ENCODE measurements at places on chromosomes 2 and 18.

DNA sequence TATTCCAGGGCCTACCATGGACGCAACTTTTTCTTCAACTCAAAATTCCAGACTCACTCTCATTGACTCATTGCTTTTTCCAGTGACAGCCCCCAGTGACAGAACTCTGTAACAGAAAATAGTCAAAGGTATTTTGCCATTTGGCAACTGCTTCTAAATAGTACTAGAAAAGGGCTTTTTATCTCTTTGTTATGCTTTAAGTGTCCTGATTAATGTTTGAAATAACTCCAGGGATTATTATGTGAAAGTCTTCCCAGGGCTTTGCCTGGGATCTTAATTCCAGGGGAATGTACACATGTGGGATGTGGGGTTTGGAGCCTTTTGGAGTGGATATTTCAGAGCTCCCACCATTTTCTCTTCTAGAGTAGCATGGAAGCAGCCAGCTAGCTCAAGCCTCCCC is 198.8 kb downstream of the KCNS3 start:
- no peak for DNase-seq

DNA sequence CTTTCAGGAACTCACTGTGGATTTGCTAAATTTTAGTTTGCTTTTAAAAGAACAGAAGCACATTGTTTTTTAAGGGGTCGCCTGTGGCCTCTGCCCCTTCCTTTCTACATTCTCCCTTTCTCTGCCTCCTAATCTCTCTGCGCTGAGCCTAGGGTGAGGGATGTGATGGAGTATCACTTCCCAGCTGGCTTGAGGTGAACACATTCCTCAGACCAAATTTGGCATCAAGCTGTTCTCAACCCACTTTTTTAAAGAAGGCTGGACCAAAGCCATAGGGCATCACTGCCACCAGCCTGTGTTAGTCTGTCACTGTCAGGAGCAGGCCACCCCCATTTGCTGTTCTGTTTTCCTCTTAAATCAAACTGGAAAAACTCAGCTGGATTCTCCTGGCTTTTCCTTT is 27.4 kb downstream of the EIF4E2 start:
- no peak for DNase-seq

DNA sequence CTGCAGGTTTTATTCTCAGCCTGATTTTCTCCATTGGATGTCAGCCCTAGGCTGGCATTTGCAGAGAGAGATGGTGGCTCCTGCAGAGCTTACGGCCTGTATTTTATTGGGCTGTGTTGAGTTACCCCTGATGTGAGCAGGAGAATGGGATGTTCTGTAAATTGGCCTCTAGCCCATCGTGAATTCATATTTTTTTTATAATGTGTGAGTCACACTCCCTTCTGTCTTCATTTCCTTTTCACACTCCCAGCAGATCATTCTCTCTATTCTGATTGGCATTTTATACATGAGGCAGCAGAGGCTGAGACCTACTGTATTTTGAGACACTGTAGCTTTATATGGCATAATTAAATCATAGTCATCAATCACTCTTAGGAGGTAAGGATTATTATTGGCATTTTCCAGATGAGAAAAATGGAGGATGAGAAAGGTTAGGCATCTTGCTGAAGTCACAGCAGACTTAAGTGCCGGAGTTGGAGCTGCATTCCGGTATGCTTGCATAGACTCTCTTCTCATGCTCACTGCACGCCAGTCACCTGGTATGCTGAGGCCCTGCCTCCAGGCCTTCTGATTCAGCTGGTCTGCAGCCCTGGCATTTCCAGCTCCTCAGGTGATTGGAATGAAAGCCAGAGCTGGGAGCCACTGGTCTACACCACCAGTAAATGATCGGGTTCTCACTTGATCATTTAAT is 142.4 kb downstream of the NEDD4L start:
- DNase-seq: no peak

DNA sequence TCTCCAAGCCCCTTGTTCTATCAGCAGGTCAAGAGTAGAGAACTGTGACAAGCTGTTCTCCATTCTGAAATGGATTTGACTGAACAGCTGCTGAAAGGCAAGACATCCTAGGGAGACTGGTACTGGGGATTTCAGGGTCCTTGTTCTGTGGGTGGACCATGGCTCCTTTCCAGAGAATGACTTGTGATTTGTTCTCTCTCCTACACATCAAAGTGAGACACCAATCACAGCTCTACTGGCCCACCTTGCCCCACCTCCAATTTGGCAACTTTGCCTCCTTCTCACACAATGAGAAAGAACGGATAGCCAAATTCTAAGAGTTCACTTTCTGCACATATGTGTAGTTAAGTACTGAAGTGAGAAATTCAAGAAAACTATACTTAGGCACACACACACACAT is 67.4 kb downstream of the BCL11A start:
- DNase-seq: no peak

GRCh38 chr2:88955607-88956006 is 264.1 kb downstream of the RPIA start:
- DNase-seq: no peak

GRCh38 chr2:16674154-16674553 is 8.5 kb upstream of the CYRIA start:
- no peak for DNase-seq

DNA sequence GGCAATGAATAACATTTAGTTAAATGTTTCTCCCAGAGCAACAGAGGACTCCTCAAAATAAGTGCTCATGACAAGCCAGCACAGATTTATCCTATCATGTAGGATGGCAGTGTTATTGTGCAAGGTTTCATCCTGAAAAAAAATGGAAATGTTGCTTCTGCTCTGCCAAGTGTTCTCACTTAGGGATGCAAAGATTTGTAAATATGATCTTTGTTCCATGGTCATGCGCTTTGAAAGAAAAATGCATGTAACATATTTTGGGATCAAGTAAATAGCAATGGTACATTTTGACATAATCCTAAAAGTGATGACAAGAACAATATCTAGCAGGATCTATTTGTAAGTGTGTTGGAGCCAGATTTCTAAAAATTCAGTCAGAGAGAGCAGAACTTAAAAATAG is 229.5 kb upstream of the CCDC150 start:
- no peak for DNase-seq

DNA sequence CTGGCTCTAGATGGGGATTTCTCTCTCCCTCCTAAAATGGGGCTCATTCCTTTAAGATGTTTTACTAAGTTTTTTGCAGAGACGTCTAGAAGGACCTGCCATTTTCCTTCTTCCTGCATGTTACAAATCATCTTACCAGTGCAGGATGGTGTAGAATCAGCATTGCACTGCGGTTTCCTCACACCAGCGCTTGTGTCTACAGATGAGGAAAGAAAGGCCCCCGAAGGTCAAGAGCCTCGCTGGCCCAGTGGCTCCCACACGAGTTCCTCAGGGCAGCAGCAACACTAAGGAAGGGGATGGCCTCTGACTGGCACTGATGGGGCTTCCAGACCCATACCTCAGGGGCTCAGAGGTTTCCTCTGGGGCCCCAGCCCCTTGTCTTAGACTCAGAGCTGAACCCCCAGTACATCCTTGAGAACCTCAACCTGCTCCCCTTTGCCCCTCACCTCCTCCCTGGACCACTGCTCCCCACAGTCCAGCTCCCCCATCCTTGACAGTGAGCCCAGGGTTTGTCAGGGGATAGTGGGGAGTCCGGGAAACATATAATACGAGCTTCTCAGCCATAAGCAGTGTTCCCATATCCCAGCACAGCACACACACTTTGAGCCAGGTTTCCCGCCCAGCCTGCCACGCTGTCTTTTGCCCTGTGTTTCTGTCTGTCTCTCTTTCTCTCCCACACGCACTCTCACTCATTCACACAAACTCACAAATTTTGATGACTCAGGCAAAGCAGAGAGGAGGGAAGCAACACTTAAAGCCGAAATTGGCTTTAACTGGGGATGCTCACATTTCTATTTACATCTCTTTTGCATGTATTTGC is 29.4 kb downstream of the ZFP36L2 start:
- DNase-seq: peak; percentile 48

DNA sequence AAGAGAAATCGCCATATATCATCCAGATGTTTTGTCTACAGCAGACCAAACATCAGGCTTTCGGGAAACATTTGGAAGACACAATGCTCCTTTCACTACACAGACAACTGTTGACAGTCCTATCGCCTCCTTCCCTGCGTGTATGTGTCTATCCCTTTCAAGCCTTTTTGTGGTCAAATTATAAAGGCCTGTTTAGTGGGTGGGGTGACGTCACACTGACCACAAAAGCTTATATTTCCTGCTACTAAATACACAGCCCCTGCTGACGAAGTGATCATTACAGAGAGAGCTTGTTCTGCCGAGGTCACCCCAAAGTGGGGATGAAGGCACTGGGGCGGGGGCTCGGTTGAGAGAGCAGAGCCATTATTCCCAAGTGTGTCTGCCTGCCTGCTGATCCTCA is 302.7 kb upstream of the TNP1 start:
- DNase-seq: peak; percentile 57

GRCh38 chr2:11976073-11976472 is 229.6 kb downstream of the LPIN1 start:
- no peak for DNase-seq

GRCh38 chr2:69989441-69990105 is 28.1 kb upstream of the ASPRV1 start:
- no peak for DNase-seq

- DNase-seq: no peak
Measured at GRCh38 chr2:147628971-147629421, 215.8 kb upstream of the ACVR2A start.

GRCh38 chr2:62641410-62641843 is 64.1 kb upstream of the EHBP1 start:
- no peak for DNase-seq

- no peak for DNase-seq
Measured at GRCh38 chr2:206978746-206979145, 39.4 kb downstream of the CPO start.

DNA sequence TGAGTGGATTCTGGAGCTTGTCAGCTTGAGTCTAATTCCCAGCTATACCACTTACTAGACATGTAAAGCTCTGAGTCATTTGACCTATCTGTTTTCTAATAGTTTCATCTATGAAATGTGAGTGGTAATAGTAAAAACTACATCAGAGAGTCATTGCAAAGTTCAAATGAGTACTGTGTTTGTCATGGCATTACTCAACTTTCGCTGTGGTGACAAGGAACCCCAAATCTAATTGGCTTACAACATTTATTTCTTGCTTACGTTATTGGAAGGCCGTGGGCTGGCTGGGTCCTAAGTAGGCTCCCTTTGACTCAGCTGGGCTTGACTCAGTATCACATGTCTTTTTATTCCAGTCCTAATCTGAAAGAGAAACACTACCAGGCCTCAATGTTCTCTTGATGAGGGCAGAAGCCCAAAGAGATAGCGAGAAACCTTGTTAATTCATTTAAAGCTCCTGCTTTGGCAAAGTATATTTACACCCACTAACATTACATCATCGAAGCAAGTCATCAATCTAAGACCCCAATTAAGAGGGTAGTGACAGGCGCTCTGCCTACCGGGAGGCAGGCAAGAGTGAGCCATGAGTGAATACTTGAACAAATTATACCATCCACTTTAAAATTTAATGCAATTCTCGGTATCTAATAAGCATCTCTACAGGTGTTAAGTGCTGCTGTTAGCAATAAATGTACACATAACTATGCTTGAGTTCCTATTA is 431.8 kb upstream of the SPHKAP start:
- DNase-seq: no peak

- no peak for DNase-seq
Measured at GRCh38 chr18:9581667-9582066, 32.7 kb downstream of the PPP4R1 start.

GRCh38 chr2:106107509-106108131 is 86.5 kb downstream of the UXS1 start:
- DNase-seq: peak; percentile 49

DNA sequence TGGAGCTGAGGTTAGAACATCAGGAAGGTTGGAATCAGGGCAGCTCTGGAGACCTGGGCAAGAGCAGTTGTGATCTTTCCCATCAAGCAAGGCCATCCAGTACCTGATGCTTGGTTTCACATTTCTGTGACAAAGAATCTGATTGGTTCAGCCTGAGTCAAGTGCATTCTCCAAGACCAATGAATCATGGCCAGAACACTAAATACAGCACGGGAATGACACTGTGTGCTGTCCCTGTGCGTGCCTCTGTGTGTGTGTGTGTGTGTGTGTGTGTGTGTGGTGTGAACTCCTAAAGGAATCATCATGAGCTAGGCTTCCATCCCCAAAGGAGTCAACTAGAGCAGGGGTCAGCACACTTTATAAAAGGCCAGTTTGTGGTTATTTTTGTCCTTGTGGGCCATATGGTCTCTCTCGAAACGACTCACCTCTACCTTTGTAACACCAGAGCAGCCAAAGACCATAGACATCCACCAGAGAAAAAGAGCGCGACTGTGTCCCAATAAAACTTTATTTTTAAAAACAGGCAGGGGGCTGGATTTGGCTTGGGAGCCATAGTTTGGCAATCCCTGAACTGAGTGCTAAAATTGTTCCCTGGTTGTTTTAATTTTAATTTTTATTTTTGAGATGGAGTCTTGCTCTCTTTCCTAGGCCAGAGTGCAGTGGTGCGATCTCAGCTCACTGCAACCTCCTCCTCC is 99.7 kb downstream of the INHBB start:
- DNase-seq: no peak

DNA sequence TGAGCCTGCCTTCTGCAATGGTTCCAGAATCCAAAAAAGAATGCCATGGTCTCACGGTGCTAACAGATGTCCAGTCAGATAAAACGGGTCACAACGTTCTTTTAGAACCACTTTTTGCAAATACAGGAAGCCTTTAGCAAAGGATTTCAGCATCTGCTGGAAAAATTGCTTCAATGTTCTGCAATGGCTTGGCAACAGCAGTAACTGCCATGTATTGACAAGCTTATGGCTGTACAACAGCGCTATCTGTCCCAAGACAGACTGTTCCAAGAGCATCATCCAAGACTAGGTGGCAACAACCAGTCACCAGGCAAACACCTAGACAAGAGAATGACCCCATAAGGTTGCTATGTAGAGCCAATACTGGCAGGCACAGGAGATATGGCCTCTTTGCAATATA is 37.6 kb upstream of the RIOK3 start:
- no peak for DNase-seq

GRCh38 chr2:179661986-179662385 is 199.4 kb downstream of the ZNF385B start:
- DNase-seq: no peak

DNA sequence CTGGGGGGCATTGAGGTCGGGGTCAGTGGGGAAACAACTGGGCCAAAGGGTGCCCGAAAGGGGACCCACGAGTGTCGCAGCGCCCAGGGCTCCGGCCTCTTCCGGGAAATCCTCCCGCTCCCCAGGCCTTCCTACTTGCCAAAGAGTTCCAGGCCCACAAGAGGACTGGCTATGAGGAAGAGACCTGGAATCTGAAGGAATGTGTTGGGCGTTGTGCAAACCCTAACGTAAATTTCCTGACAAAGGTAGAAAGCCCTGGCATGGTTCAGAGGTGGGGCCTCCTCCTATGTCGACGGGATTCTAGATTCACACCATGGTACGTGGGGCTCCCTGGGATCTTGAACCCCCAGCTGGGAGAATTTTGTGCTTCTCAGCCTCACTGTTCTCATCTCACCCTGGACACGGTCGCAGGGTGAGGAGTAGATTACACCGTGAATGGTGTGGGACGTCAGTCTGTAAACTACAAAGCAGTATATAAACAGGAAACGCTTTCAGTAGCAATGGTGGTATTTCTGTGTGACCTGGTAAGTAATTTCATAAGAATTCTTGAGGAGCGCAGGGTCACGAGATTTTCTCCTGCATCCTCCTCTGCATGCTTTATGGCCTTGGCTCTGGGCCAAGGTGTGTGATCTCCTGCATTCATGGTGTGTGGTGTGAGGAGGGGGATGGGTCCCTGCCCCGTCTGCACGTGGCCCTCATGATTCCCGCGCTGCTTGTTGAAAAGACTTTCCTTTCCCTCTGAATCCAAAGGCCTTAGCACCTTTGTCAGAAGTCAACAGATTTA is 868 bp downstream of the HSBP1L1 start:
- DNase-seq: peak; percentile 43
